ENCODE measurements at places on chromosomes 3 and 15.

GRCh38 chr15:69941706-69942495 lies 155.8 kb downstream of the TLE3 start:
- no peak for DNase-seq

DNA sequence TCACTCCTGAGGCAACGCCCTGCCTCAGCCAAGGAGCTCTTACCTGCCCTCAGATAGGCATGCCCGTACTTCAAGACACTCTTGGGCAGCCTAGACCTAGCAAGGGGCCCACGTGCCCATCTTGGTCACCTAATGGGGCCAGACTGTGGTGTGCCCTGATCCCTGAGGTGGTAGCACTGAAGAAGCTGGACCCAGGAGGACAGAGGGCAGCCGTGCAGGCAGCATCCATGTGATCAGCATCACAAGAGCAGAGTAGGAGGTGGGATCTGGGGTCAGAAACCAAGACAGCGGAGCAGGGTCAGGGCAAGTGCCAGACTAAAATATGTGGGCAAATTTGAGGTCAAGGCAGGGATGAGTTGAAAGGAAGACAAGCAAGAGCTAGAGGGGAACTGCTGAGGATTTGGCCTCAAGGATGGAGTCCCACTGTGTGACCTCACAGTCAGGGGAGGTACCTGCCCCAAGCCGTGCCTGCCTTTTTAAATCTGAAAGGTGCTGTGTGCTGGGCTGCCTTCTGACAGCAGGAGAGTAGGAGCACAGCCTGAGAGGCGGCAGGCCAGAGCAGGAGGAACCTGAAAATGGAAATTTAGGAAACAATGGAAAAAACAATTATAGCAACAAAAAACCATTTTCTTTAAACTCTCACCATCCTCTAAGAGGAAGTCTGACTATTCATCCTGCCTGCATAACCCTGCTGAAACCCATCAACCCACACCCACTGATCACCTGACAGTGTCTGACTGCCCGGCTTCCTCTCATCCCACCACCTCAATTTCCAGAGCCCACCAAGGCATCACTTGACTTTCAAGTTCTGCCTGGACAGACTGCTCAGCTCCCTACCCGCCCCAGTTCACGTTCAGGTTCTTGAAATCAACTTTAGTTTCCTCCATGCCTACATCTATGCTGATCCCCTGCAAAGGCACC lies 7.3 kb downstream of the ZBTB38 start:
- DNase-seq, result no peak

DNA sequence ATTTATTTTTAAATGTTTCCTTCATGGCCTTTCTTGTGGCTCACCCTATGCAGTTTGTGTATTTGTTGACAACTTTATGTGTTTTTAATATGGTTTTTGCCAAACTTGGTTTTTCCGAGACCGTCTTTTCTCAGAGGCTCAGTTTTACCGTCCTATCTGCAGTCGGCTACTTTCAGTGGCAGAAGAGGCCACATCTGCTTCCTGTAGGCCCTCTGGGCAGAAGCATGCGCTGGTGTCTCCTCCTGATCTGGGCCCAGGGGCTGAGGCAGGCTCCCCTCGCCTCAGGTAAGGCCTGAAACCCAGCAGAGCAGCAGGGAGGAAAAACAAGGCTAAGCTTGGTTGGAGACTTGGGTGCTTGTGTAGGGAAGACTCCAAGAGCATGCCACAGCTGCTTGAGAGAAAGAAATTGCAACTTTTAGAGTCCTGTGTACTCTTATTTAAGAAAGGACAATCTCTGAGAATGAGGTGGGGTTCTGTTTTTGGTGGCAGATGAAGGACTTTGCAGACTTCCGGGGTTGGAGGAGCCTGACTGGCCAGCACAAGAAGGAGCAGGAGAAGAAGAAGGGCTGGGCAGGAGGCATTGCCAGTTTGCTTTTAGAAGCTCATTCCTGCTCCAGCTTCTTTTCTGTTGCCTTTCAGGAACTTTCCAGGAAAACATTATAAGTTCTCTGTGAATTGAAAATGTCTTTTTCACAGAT lies at the start of gene TIGIT:
Gene TIGIT, plus strand, starts transcription at position 191 of the 698 bp plus-strand sequence. Its CDS starts 34 bp downstream, at position 225.
- DNase-seq, result no peak

DNA sequence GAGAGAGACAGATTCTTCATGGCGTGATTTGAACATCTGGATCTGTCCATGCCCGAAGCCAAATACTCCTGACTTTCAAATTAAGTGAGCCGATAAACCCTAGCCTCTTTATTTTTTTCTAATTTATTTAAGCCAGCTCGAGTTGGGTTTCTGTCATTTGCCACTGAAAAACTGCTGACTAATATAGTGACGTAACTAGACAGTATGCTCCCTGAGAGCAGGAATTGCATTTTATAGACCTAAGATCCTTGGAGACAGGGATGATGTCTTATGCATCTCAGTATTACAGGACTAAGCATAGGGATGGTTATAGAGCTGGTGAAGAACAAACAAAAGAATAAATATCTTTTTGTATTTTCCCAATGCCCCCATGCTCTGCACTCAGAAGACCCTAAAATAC lies 4.6 kb downstream of the LHFPL4 start:
- no peak for DNase-seq

DNA sequence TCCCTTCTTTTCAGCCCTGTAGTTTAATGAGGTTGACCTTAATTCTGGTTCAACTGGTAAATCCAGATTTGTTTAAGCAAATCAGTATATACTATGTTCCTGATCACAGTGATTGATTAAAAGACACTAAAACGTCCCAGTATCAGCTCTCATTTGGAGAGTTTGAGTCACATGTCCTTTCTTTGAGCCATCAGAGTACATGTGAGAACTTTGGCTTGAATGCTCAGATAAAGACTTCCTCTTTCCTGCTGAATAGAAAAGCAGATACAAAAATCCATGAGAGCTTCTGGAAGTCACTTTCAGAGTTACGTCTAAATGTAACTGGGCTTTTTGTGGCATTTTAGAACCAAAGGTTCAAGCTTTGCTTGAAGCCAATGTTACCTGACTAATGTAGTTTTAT lies 341.8 kb upstream of the SATB1 start:
- DNase-seq, result no peak

- DNase-seq, result no peak
Observed at GRCh38 chr3:129233538-129233937, 15.9 kb upstream of the COPG1 start.

GRCh38 chr3:120524171-120524923 lies 71.8 kb upstream of the NDUFB4 start:
- no peak for DNase-seq

GRCh38 chr3:108301695-108302404 lies 5.5 kb downstream of the HHLA2 start:
- DNase-seq, result no peak

DNA sequence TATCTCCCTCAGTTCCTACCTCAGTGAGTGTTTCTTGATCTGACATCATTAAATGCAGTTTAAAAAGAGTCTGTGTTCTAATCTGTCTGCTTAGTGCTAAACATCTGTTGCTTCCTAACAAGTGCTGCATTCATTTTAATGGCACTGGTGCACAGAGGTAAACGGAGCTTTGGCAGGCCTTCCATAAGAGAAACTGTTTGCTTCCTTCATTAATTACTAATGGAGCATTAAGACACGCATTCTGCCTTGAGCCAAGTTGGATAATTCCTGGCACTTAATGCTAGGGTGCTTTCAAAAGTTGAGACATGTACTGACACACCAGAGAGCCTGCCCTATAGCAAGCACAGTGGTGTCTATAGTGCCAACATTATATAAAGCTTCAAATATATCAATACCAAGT lies 34.7 kb downstream of the SCG5 start:
- no peak for DNase-seq
